ENCODE measurements at places on chromosomes 7 and 10. TPM values are rescaled to one million over a fixed set of nuclear protein-coding genes. Genes with fewer than 3 reads are reported as not detected.

TFR2 gene
- 0.51 TPM for polyA plus RNA-seq

KMT2E gene
- 140 TPM for polyA plus RNA-seq

SUN3 gene
- polyA plus RNA-seq: 0.60 TPM

- no peak for DNase-seq
Measured at GRCh38 chr10:72173619-72174296, 42.1 kb upstream of the ANAPC16 start.

GRCh38 chr7:118288098-118288497 is 63.6 kb downstream of the ANKRD7 start:
- DNase-seq: no peak

- DNase-seq: no peak
Measured at GRCh38 chr7:104306793-104307192, 21.6 kb upstream of the LHFPL3 start.

- DNase-seq: no peak
Measured at GRCh38 chr10:34766811-34767494, 48.1 kb downstream of the PARD3 start.
